Airway epithelial cell (primary cell): ENCODE measurements at places on chromosomes 3 and 15. TPM values are rescaled to one million over a fixed set of nuclear protein-coding genes. Genes with fewer than 3 reads are reported as not detected.

ADGRG7 gene
- not detected in 2 replicates for total RNA-seq

RBMS3 gene
- total RNA-seq = 9.4 and 28.3 TPM in 2 replicates

C3orf80 gene
- total RNA-seq = not detected in 2 replicates

TERC gene
- total RNA-seq = 199 and 253 TPM in 2 replicates

DET1 gene
- total RNA-seq = 1.4 and 3.8 TPM in 2 replicates

SMCO1 gene
- not detected in 2 replicates for total RNA-seq

IMPG2 gene
- total RNA-seq = 0.05 and 0.07 TPM in 2 replicates

NR2E3 gene
- total RNA-seq = not detected in 2 replicates

PLCB2 gene
- 0.28 and 1.4 TPM in 2 replicates for total RNA-seq

C3orf70 gene
- total RNA-seq = under 0.01 TPM in 1 of 2 replicates, not detected in the other

CHRM5 gene
- total RNA-seq = not detected in 2 replicates

STRIT1 gene
- not detected in 2 replicates for total RNA-seq

CIP2A gene
- total RNA-seq = 12.8 and 15.2 TPM in 2 replicates

SPTSSB gene
- 7.5 and 18.5 TPM in 2 replicates for total RNA-seq

GP5 gene
- not detected in 2 replicates for total RNA-seq
